ENCODE measurements at places on chromosomes 2 and 18.

DNA sequence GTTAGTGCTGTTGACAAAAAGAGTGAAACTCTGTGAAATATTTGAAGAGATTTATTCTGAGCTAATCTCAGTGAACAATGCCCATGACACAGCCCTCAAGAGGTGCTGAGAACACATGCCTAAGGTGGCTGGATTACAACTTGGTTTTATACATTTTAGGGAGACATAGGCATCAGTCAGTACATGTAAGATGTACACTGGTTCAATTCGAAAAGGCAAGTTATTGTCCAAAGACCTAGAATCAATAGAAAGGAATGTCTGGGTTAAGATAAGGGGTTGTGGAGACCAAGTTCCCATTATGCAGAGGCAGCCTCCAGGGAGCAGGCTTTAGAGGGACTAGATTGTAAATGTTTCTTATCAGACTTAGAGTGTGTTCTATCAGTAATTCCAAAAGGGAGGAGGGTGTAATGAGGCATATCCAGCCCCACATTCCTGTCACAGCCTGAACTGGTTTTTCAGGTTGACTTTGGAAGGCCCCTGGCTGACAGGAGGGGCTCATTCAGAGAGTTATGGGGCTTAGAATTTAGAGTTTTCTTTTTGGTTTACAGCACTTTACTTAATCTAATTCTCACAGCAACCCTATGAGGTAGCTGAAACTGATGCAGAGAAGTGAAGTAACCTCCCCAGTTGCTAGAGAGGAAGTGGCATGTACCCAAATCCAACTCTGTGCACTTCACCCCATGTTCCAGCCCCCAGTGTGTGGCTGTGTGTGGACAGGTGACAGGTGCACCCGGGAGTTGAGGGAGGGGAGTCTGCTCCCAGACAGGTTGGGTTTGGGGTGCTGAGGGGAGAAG is 28.3 kb upstream of the ASAP2 start:
- peak; percentile 65 for DNase-seq

GRCh38 chr2:132424526-132425121 is 8.0 kb downstream of the GPR39 start:
- no peak for DNase-seq

DNA sequence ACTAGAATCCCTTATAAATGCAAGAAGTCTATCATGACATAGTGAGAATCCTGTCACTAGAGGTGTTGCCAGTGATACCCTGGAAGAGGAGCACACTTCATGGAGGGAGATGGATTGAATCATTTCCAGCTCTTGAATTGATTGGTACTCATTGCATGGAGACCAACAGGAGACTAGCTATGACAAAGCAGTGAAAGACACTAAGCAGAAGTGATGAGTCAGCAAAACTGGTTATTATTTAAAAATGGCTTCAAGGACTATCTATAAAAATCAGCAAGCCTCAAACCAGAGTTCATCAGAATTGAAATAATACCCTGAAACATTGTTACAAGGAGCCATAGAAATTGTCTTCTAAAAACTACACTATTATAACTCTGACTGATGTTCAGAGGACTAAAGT is 200.3 kb downstream of the PDE11A start:
- no peak for DNase-seq

DNA sequence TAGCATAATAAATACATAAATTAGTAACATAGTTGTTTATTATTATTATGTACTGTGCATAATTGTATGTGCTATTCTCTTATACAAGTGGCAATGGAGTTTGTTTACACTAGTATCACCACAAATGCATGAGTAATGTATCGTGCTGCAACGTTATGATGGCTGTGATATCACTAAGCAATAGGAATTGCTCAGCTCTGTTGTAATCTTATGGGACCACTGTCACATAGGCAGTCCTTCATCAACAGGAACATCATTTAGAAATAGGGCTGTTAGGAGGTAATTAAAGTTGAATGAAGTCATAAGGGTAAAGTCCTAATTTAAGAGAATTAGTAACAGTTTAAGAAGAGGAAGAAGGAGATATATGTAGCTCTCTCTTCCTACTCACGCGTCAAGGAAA is 33.8 kb downstream of the TEX51 start:
- DNase-seq, result peak; percentile 1

DNA sequence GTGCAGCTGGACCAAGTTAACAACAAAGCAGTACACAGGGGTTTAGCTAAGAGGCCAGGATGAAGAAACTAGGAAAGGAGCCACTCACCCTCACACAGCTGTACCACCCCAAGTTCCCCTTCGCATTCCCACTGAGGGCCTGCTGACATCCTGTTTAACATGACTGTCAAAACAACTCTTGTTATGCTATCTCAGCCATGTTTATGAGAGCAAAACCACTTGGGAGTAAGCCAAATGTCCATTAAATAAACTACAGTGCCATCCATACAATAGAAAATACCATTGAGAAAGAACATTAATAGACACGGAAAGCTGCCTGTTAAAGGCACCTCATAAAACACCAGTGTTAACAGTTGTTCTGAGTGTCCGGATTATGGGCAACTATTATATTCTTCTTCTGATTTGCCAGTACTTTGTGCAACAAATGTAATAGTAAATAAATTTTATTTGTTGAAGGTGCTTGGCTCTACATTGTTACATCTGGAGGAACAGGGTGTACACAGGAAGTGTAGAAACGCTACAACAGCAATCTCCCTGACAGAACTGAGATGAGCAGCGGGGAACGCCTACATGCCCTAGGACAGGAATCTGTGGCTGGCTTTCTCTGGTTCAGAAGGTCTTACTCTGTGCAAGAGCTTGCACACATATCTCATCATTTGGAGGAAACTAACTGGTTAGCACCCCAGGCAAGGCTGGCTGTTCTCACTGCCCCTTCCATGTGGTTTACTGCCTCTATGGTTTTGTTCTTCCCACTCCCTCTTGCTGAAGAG is 85.6 kb downstream of the EHD3 start:
- DNase-seq, result peak; percentile 87

DNA sequence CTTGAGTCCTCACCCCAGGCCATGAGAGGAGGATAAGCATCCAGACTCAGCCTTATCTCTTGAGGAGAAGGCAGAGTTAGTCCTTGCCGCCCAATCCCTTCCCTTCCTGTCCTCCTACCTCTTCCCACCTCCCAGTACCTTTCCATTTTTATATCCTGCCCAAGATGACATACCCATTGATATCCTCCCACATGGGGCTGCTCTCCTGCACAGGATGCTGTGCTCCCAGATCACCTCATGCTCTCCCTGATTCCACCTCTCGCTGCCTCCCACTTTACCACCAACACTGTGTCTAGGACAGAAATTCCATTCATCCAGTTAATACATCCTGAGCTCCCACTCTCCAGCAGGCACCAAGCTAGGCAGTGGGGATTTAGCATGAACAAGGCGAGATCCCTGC is 182.4 kb downstream of the GFPT1 start:
- no peak for DNase-seq

DNA sequence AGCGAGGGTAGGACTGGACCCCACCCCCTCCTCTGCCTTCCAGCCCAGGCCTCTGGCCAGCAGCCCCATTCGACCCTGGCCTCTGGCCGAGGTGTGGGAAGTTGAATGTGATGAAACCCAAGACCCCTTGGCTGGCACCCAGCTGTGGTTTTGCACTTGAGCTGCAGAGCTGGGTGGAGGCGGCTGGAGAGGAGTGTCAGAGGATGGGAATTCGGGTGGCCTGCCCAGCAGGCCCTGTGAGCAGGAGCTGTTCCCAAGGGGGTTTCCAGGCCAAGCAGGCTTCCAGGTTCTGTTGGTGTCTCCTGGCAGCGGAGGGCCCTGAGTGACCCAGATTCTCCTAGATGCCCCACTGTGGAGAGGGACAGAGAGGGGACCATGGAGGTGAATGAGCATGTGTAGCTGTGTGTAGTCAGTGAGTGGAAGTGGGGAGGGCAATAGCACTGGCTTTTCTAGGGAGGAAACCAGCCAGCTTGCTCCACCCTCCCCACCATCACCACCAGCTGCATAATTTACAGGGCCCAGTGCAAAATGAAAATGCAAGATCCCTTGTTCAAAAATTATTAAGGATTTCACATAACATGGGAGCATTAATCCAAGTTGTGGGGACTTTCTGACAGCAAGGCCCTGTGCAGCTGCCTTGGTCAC is 172.2 kb upstream of the HAAO start:
- no peak for DNase-seq

DNA sequence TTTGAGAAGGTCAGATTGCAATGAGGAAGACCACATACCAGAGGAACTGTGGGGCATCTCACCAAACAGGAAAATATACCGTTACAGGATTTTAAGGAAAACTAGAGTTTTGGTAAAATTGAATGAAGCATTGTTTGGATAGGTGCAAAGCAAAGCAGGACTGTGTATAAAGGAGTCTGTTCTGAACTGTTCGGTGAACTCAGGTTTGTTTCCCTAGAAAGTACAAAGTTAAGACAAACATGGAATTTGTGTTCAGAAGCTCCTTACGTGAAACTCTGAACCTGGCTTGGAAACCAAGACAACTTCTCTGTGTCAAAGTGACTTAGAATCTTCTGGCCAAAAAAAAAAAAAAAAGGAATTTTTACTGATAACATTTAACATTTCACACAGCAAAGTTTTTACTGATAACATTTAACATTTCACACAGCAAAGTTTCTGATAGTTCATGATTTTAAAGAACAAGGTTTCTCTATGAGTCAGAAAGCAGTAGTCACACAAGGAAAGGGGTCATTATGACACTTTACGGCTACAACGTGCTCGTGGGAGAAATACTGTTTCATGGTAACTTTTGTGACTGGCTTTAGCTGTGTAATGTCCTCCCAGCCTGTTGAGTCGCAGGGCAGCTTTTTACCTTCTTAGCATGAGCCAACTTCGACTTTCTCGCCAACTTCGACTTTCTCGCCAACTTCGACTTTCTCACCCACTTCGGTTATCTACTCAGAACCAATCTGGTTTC is 21.2 kb upstream of the TET3 start:
- DNase-seq, result peak; percentile 64

DNA sequence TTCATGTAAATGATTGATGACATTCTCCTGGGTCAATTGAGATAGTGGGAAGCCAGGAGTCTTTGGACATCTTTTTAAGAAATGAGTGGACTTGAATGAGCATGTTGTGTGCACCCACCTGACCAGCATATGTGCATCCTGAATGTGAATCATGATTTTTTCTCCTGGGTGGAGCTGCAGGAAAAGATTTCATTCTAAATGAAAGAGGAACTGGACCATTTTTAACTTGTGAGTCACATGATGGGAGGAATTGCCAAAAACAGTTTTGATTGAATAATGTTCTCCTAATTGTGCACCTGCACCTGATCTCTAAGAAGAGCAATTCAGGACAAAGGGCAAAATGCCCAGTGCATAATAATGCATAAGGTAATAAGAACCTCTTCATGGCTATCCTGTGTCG is 32.3 kb downstream of the COPS8 start:
- DNase-seq, result peak; percentile 33

GRCh38 chr2:180015951-180016709 is 9.0 kb upstream of the CWC22 start:
- DNase-seq, result no peak

DNA sequence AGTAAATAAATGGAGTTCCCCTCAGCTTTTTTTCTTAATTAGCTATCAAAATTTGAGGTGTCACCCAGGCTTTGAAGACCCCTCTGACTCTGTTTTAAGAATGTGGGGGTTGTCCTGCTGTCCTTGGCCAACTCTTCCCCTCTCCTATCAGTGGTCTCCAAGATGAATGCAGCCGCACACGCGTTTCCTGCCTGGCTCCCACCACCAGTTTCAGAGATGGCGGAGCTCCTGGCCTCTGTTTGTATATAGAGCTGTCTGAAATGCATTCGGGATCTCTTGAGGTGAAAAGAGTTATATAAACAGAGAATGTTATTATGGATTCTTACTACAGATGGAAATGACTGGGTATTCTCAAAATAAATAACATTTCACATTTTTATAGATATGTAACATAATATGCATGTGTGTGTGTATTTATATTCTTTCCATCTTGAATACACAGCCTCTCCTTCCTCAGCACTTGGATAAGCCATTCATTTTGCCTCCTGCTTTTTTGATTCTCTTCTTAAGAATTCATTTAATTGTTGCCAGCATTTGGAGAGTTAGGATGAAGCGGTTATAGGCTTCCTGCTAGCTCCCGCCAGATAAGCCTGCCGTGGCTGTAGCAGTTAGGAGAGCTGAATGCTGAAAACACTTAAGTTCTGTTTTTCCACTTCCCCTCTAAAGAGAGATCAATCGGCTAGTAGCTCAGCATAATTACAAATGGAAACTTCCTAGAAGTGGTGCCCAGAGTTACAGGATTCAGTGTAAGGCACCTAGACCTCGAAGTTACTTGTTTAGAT is 659.3 kb upstream of the FANCL start:
- DNase-seq, result no peak

DNA sequence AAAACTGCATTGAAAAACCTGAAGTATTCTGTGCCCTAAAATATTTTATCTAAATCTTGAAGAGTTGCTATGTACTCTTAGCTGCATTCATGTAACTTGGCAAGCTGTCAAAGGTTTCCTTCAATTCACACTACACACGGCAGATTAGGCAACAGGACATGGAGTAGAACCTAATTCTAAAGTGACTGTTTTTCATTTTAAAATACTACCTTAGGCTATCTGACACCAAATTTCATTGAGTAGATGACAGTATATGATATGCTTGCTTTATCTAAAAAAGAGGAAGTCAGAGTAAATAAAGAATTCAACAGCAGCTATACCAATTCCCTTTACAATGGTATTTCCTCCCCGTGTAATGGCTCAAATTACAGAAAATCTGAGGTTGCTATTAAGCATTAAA is 45.4 kb downstream of the EXOC6B start:
- DNase-seq, result no peak

- DNase-seq, result no peak
Observed at GRCh38 chr2:127014224-127014623, 92.7 kb downstream of the BIN1 start.

DNA sequence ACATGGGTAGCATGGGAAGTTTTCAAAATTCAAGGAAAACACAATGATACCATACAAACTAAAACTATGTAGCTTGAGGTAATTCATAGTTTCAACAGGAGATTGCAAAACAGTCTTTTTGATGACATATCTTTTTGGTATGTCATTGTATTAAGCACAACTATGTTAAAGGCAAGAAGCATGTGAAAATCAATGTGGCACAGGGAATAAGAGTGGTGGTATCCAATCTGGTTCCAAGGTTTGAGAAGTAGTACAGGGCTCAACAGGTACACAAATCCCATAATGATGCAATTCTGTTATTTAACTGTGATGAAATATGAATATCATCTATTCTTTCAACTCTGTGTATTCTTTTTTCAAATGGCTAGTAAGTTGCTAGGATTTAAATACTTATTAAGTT is 16.4 kb upstream of the DLX2 start:
- DNase-seq, result peak; percentile 55

GRCh38 chr18:77148289-77148688 is 15.7 kb upstream of the MBP start:
- DNase-seq, result no peak

GRCh38 chr18:22703883-22704585 is 229.1 kb upstream of the RBBP8 start:
- peak; percentile 48 for DNase-seq

GRCh38 chr2:196291873-196292800 is 120.8 kb upstream of the STK17B start:
- DNase-seq, result peak; percentile 65

GRCh38 chr2:40304340-40304739 is 147.6 kb downstream of the SLC8A1 start:
- DNase-seq, result no peak
